ENCODE measurements at places on chromosomes 7 and 10.

DNA sequence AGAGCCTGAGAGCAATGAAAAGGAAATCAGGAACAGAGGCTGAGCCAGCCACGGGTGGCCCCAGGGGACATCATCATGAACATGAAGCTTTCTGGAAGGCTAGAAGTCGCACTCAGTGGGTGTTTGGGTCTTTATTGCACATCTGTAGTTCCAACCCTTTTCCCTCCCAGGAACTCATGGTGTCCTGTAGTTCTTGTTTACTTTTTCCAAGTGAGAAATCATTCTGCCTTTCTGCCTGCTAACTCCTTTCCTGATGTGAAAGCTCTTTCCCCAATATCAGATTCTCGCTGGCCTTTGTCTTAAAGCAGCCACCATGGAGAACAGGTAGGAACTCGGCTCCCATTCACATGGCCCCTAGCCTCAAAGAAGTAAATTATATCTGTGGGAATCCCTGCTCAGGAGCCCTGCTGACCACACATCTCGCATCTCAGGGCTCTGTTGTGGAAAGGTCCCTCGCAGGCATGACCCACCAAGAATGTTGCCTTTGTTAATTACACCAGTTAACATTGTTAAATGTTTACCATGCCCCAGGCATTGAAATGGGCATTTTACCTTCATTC, 542.7 kb downstream of the TNS3 start:
- DNase-seq: no peak

- DNase-seq: no peak
These were observed 596.4 kb upstream of the GHITM start for GRCh38 chr10:83542774-83543411.

GRCh38 chr7:122750389-122750788, 47.7 kb upstream of the RNF148 start:
- no peak for DNase-seq

- DNase-seq: no peak
These were observed 191.3 kb downstream of the FGFR2 start for GRCh38 chr10:121406823-121407545.

DNA sequence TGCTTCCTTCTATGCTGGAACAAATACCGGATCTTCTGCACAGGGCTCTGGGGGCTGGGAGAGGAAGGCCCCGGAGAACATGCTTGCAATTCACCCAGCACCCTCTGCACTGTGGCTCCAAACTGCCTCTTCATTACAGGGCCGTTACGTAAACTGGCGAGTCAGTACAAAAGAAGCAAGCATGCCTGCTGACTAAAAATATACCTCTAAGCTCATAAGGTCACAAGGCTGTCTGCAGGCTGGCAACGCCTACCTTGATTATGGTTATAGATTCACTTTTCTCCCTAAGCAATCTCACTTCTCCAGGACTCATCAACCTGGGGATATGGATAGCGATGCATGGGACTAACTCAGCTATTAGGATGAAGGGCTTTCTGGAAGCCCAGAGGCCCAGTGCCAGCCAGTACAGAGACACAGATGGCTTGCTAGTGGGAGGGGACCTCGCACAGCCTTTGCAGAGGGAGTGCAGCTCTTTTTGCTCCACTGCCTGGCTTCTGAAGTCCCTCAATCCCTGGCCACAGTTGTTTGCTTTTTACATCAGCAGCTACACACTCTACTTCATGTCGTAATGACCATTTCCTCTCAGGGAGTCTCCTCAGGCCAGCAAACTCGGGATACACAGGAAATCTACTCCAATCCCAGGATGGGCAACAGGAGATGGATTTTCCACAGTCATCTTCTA, 96.1 kb downstream of the SH3PXD2A start:
- DNase-seq: peak; percentile 85

- no peak for DNase-seq
These were observed 342.2 kb upstream of the MEOX2 start for GRCh38 chr7:16028636-16029035.

DNA sequence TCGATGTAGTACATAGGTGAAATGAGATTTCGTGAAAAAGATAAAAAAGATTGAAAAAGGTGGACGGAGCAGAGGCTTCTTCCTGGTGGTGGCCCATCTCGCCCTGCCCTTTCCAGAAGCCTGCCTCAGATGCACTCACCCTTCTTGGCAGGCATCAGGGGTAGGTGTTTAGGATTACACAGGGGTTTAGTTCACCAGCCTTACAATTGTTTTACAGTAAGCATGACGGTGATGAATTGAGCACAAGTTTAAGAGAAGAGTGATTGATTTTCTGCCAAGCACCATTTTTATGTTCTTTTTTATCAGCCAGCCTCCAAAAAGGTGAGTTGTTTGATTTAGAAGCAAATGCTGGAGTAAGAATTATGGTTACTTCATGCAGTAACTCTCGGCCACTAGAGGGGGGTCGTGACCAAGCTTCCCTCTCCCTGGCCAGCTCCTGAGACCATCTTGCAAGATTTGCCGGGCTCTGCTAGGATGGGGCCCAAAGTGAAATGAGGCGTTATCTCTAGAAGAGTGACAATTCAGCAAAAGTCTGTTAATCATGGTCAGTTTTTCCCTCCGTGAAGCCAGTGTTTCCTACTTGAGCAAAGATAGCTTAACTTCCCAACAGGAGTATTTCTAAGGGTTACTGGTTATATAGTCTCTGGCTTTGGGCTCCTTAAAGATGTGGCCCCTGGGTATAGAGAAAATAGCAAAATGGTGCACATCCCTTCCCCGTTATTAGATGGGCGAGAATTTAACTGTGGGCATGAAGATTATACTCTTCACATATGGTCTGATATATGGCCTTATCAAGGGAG, 228.8 kb downstream of the BMPER start:
- DNase-seq: peak; percentile 26

DNA sequence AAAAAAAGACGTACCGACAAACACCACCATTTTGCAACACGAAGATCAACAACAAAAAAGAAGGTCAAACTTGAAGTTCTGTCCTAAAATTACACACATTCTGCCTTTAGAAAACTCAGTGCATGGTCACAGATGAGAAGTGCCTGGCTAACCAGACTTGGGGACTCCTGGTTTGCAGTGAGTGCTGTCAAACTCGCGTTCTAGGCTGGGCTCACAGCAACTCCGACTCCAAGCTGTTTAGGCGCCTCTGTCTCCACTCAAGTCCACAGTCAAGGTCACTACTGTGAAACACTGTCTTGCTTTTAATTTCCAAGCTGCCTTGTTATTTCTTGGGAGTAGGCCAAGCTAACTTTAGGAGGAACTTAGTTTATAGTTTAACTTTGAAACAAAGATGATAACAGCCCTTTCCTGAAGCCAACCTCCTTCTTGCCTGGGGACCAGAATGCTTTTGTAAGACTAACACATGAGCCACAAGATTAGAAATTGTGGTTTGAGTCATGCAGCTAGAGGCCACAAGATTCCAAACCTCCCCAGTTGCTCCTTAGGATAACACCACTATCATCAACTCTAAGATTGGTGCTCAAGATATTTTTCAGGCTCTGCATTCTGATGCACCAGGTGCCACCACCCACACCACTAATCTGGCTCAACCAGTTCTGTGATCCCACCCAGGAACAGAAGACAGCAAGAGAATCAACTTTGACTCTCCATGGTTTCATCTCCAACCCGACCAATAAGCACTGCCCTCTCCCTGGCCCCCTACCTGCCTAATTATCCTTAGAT, 1.1 kb upstream of the DNAAF5 start:
- DNase-seq: peak; percentile 27

DNA sequence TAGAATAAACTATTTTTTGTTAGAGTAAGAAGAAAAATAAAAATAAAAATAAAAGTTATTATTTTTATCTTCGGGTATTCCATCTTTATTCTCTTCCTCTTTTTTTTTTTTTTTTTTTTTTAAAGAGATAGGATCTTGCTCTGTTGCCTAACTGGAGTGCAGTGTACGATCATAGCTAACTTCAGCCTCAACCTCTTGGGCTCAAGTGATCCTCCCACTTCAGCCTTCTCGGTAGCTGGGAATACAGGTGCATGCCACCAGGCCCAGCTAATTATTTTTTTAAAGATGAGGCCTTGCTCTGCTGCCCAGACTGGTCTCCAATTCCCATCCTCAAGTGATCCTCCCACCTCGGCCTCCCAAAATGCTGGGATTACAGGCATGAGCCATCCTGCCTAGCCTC, 15.4 kb downstream of the STAM start:
- no peak for DNase-seq

GRCh38 chr7:105216786-105217185, 171.9 kb downstream of the SRPK2 start:
- no peak for DNase-seq

DNA sequence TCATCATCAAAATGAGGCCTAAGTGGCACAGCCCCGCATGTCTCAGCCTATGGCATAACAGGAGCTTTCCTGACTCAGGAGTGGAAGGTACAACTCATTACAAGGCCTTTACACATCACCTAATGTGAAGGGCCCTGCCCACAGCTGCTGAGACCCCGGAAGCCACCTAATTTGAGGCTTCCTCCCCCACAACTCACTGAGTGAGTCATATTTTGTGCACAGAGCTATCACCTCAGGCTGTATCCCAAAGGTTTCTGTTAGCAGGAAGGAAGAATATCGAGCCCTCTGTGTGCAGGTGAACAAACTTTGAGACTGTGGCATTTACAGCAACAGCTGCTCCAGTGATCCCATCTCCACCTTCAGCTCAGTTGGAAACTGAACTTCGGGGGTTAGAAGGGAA, 20.6 kb downstream of the HTR5A start:
- DNase-seq: peak; percentile 78

- DNase-seq: no peak
These were observed 97.7 kb downstream of the BTRC start for GRCh38 chr10:101451667-101452069.

DNA sequence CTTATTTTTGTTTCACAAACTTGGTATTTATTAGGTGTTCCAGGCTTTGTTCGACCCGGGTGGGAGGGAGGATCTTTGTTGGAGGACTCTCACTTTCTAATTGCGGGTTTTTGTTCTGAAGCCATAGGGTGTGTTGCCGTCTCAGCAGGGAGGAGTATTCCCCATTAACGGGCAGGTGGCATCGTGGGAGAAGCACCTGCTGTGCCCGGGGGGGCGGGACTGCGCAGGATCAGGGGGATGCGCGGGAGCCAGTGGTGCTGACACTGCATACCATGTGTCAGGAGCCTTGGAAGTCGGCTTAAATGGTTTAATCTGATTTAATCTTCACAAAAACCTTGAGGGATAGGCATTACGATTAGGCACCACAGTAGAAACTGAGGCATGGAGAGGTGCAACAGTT, 113.0 kb downstream of the MGMT start:
- no peak for DNase-seq

GRCh38 chr7:84462259-84462658, 267.7 kb upstream of the SEMA3A start:
- no peak for DNase-seq

- no peak for DNase-seq
These were observed 57.0 kb downstream of the CDC123 start for GRCh38 chr10:12252882-12253546.

- DNase-seq: no peak
These were observed 31.6 kb upstream of the PPP1R3C start for GRCh38 chr10:91664426-91664825.

DNA sequence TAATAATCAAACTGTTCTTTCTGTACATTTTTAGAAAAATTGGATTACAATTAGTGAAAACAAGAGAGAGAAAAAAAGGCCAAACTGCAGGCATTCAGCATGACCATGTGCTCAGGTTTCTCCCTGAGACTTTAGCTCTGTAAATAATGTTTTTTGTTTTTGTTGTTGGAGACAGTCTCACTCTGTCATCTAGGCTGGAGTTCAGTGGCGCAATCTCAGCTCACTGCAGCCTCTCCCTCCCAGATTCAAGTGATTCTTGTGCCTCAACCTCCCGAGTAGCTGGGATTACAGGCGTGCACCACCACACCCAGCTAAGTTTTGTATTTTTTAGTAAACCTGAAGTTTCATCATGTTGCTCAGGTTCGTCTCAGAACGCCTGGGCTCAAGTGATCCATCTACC, 23.0 kb downstream of the BZW2 start:
- no peak for DNase-seq

DNA sequence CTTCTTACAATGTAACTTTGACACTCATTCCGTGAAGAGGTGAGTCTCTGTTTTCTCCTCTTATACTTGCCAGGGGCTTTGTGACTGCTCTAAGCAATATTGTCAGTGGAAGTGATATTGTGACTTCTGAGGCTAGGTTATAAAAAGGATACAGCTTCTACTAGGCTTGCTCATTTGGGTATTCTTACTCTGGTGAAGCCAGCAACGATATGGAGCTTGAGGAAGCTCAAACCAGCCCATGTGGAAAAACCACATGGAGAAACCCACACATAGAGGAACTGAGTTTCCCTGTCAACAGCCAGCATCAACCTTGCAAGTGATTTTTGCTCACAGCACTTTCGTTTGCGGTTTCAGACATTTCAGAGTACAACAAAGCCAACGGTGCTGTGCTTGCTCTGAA, 149.6 kb upstream of the SEMA3E start:
- no peak for DNase-seq

DNA sequence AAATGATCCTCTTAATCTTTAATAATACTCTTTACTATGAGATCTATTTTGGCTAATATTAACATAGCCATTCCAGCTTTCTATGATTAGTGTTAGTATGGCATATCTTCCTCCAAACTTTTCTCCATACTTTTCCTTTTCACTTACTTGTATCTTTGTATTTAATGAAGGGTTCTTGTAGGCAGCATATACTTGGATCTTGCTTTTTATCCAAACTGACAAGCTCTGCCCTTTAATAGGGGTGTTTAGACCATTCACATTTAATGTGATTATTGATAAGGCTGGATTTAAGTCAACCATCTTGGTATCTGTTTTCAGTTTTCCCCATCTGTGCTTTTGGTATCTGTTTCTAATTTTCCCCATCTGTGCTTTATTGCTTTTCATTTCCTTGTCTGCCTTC, 59.7 kb upstream of the ATP6V0A4 start:
- DNase-seq: no peak

- DNase-seq: peak; percentile 77
These were observed 19.0 kb upstream of the C10orf71 start for GRCh38 chr10:49280001-49280408.

DNA sequence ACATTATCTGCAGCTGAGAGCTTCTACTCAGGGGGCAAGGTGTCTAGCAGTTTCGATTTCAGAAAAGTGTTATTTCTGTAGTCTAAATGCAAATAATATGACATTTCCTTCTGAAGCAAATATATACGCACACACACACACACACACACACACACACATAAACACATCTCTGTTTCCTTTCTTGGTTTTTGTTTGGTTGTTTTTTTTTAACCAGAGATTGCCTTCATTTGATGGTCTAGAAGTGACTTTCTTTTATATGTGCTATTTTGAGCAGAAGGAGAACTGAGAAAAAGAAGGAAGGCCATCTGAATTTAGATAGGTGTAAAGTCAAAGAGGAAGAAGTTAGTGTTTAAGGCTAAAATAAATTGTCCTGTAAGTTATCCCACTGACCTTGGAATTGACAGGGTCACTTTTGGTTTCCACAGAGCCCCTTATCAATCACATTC, 142.2 kb downstream of the TRIL start:
- DNase-seq: no peak

DNA sequence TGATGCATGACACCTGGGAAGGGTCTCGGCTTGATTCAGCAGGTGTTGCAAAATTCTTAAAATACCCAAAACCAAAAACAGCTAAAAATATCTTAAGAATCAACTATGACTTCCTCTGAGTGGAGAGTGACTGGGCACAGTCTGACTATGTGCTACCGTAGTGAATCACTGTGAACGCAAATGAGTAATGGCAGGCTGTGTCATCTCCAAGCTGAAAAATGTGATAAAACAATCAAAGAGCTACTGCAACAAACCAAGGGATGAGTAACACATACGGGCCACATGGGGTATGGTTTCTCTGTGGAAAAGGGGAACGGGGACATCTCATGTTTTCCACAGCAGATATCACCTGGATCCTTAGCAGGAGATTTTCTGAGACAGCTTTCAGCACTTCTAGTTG, 127.5 kb downstream of the ABCA13 start:
- DNase-seq: peak; percentile 88

All from activated CD4-positive, alpha-beta T cell treated with anti-CD3 and anti-CD28 coated beads, Interleukin-10, Interleukin-2, amounts not matched to agents 100 ng/mL and 50 ng/mL, durations not matched to agents 16 hours and 8 hours (primary cell).